ENCODE measurements at places on chromosomes 3 and 15.

GRCh38 chr3:65094723-65095122, 406.9 kb upstream of the ADAMTS9 start:
- no peak overlapping the region for H3K27ac ChIP-seq
- H3K4me3 ChIP-seq = no peak overlapping the region
- H3K27me3 ChIP-seq = no peaks in the 10 kb centered on the region
- no peaks in the 10 kb centered on the region for H3K36me3 ChIP-seq
- no peaks in the 10 kb centered on the region for H3K4me1 ChIP-seq
- DNase-seq = no peak

- peak; percentile 96 for DNase-seq
- H3K27me3 ChIP-seq = no peaks in the 10 kb centered on the region
- peak within 1 kb of the TSS; percentile 78 for H3K4me3 ChIP-seq
Observed at GRCh38 chr3:48918388-48919214, at the start of gene ARIH2. Gene ARIH2, plus strand, starts transcription at chr3:48918842. Its CDS starts 8,717 bp downstream, at chr3:48927559.

- H3K27me3 ChIP-seq = no peaks in the 10 kb centered on the region
- DNase-seq = no peak
- 0 out of 2 replicates have a peak overlapping the region, but pooled peaks have one; percentile 16 for H3K27ac ChIP-seq
- no peak overlapping the region for H3K4me3 ChIP-seq
Observed at GRCh38 chr3:133820889-133821675, 15.5 kb downstream of the SRPRB start.

DNA sequence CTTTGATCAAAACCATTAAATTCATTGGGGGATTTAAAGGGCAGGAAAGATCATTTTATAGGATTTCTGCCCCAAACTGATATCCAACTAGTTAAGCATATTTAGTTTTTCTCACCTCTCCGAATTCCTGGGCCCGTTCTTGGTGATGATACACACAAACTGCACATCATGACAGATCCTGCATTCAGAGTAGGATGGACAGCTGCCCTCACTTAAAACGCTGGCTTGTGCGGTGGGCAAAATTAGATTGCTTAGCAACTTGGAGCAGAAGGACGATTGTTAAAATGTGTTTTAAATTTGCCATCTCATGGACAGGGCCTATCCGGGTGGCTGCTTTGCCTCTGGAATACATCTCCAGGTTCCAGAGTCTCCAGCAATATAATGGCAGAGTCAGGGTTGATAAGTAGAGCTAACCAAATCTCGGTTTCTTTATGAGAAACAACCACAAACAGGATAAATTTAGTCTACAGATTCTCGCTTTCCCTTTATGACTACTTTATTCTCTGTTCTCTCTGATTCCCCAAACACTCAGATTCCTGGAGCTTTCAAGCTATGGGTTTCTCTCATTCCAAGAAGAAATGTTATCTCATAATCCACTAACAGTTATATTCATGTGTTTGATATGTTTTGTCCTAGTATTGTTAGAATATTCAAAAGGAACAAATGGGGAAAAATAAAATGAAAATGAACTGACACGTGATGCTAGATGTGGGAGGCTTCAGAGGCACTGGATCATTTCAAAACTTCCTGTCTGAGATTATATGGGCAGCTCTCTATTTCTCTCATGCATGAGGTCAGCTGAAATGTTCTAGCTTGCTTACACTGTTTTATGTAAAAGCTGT, 1014.1 kb upstream of the SEMA6D start:
- no peaks in the 10 kb centered on the region for H3K27me3 ChIP-seq
- H3K36me3 ChIP-seq = no peaks in the 10 kb centered on the region
- H3K4me3 ChIP-seq = no peak overlapping the region
- no peak for DNase-seq

DNA sequence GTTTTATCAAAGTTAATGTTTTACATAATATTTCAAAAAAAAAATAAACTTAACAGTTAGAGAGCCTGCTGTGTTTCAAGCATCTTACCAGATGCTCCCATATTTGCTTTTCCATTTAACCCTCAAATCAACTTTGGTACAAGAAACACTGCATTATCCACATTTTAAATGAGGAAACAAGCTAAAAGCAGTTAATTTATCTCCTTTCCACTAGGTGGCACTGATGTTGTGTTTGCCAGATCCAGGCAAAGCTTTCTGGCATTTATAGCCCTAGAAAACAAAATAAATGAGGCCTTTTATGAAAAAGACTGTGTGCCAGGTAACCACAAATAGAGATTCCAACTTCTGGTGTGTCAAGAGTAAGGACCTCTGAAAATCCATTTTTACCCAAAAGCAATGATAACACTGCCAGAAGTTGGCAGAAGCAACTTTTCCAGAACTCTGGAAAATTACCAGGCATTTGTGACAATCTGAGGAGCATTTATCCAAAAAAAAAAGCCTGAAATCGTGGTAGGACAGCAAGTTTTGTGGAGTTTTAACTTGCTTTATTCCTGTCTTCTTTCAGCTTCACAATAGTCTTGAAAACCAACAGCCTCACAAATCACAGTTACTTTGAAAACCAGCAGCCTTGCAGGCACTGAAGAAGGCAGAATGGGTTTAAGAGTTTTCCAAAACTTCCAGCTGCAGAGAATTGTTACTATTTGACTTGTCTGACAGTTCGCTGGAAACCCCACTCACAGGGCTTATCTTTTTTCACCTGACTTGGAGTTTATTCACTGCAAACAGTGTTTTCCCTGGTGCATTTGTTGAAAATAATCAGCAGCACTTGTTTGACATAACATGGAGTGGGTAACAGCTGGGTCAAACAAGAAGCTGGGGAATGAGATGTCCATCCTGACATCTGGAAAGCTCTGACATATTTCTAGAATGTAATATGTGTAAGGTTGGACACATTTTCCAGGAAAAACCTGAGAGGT, 9.2 kb downstream of the FAM162A start:
- peaks cover 5% of the 10 kb centered on the region for H3K4me1 ChIP-seq
- H3K36me3 ChIP-seq = no peaks in the 10 kb centered on the region
- peak; percentile 76 for DNase-seq
- no peaks in the 10 kb centered on the region for H3K27me3 ChIP-seq
